Non-pigmented ciliary epithelial cell (primary cell): ENCODE measurements at places on chromosomes 2 and 18.

DNA sequence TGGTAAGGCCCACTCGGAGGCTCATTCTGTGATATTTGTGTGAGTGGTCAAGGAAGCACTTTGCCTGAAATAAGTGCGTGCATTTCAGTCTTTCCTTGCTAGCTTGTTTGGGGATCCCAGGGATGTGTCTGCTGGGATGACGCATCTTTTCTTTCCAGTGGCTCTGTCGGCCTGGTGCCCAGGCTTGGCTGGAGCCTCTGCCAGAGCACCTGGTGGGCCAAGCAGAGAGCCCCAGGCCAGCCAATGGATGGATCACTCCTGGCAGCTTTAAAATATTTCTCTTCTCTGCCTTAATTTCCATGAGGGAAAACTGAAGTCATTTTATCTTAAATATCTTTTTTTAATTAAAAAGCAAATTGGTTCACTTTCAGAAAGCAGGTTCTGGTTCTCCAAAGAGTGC, 501.8 kb upstream of the HS6ST1 start:
- DNase-seq: no peak

- no peak for DNase-seq
Observed at GRCh38 chr18:52409727-52410126, 69.7 kb downstream of the DCC start.

DNA sequence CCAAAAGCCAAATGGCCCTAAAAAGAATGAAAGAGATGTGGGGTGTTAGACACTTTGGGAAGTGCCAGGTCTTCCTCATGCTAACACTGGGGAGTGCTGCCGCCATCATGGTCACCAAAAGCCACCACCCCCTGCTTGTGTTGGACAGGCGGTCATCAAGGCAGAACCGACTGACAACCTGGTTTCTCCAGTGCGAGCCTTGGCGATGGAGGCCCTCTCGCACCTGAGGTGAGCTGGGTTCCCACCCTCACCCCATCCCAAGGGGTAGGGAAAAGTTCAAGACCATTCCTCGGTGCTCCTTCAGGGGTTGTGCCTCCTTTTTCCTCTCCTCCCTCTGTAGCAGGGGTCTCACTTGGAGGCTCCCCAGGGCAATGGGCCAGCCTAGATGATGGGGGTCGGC, 33.6 kb downstream of the MROH2A start:
- DNase-seq: no peak

DNA sequence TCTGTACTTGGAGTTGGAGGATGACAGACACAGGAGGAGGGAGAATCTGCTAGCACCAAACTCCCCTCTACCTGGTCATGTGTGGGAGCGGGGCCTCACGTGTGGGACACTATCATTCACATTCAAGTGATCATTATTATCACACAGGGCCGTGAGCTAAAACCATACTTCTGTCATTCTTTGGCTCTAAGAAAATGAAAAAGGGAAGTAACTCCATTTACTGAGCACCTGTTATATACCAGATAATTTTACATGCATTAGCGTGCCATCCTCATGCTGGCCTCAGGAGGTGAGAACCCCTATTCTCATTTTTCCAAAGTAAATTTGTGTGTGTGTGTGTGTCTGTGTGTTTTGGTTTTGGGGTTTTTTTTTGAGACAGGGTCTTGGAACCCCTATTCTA, 150.1 kb downstream of the GLI2 start:
- DNase-seq: no peak

DNA sequence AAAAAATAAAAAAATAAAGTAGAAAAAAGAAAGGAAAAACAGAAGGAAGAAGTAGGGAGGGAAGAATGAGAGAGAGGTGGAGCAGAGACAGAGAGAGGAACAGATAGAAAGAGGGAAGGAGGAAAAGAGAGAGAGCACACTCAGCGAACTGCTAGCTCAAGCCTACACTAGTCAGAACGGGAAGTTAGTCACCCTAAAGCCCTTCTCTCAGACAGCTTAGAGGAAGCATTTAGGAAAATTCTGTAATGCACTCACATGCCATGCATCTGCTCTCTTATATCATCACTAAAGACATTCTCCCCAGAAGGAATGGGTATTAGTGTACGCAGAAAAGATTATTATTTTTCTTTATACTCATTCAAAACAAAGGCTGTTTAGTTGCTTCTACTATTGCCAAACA, 68.1 kb upstream of the SULT1C3 start:
- DNase-seq: no peak

DNA sequence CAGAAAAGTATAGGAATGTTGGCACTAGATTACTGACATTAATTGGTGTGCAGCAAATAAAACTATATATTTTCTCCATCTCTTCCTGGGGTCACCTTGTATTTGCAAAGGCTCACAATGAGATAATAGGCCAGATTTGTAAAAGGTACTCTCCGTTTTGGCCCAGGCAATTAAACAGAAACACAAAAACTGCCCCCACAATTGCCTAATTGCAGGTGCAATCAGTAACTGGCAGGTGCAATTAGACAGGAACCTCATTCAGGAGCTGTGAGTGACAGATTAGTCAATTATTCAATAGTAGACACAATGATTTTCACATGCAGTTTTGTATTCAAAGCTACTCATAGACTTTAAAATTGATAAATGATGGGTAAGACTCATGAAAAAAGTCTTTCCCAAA, 451.4 kb upstream of the ID2 start:
- no peak for DNase-seq

DNA sequence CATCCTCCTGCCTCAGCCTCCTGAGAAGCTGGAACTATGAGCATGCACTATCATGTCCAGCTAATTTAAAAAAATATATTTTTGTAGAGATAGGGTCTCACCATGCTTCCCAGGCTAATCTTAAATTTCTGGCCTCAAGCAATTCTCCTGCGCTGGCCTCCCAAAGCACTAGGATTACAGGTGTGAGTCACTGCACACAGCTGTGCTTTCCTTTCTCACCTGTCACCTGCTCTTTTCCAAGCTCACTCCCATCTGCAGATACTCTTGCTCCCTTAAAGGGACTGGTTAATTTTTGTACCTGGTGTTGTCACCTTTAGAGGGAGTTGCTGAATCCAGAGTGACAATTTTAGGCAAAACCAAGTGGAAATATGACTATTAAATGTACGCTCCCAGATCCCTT, 178.2 kb downstream of the LOXHD1 start:
- DNase-seq: no peak
